ENCODE measurements at places on chromosomes 11 and 22. TPM values are rescaled to one million over a fixed set of nuclear protein-coding genes. Genes with fewer than 3 reads are reported as not detected.

The SEPTIN3 gene
- total RNA-seq = 3.6 TPM

DNA sequence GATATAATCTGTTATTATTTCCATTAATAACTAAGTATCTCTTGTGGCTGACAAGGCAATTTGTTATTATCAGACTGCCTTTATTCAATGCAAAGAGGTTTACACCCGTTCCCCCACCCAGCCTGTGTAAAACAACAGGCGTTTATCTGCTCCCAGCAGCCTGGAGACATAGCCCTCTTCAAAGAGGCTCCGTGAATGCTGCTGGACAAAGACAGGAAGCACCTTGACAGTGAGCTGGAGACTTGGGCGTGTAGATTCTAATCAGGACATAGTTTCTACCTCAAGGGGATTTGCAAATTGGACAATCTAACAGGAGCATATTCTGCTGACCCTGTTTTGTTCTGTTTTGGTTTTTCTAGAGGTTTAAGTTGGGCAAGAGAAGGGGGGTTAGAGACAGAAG, 733.0 kb upstream of the KIRREL3 start:
- H3K27me3 ChIP-seq = no peaks in the 10 kb centered on the region
- no peak overlapping the region for H3K4me3 ChIP-seq
- no peak for DNase-seq
- no peaks in the 10 kb centered on the region for H3K36me3 ChIP-seq
- no peak overlapping the region for H3K27ac ChIP-seq

DNA sequence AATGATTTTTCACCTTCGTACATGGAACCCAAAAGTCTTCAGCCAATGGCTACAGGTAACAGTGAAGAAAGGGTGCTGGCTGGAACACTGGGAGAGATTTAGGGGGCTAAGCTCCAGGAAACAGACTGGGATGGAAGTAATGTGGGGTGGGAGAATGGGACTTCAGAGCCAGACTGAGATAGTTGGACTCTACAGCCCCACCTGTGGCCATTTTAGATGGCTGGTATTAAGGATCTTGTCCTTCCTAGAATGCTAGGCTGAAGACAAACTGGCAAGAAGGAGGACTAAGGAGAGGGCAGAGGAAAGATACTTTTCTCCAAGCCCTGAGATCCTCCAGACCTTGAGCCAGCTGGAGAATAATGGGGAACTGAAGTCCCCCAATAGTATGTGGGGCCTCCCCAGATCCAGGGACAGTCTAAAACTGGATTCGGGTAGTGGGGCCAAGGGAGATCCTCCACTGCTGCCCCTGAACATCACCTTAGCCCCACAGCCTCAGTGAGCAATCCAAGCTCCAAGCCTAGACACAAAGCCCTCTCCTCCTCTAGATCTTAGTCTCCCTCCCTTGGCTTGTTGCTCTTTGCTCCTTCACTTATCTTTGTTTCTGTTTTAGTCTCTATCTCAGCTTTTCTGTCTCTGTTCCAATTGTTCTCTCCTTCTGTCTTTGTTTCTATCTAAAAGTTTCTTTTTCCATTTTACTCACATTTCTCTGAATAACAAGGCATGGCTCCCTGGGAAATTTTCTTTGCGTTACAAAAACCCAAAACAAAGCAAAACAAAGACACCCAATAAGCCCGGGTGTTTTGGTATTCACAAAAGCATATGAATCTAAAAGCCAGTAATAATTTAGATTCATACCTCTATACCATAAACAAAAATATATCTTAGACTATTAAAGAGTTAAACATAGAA, 16.2 kb upstream of the RRAS2 start:
- H3K4me1 ChIP-seq = no peaks in the 10 kb centered on the region
- peaks cover 14% of the 10 kb centered on the region for H3K27me3 ChIP-seq
- H3K4me3 ChIP-seq = no peak overlapping the region
- no peak overlapping the region for H3K27ac ChIP-seq
- DNase-seq = no peak

GRCh38 chr11:109958131-109958820, 134.9 kb upstream of the ZC3H12C start:
- peaks cover 41% of the 10 kb centered on the region for H3K4me1 ChIP-seq
- H3K4me3 ChIP-seq = peak overlapping the region; percentile 4
- H3K36me3 ChIP-seq = no peaks in the 10 kb centered on the region
- no peaks in the 10 kb centered on the region for H3K27me3 ChIP-seq
- peak overlapping the region; percentile 66 for H3K27ac ChIP-seq
- DNase-seq = peak; percentile 59

The OR52E8 gene
- total RNA-seq = not detected

- no peak overlapping the region for H3K27ac ChIP-seq
- no peaks in the 10 kb centered on the region for H3K4me1 ChIP-seq
- H3K36me3 ChIP-seq = no peaks in the 10 kb centered on the region
Observed at GRCh38 chr11:47434011-47434786, 8.0 kb upstream of the PSMC3 start.

The ISX gene
- not detected for total RNA-seq

- H3K4me1 ChIP-seq = no peaks in the 10 kb centered on the region
- no peaks in the 10 kb centered on the region for H3K27me3 ChIP-seq
- no peak overlapping the region for H3K27ac ChIP-seq
Observed at GRCh38 chr22:48738204-48738980, 1089.3 kb downstream of the BRD1 start.

The TMA7B gene
- not detected for total RNA-seq

GRCh38 chr22:36457688-36458450, 23.6 kb downstream of the TXN2 start:
- H3K4me1 ChIP-seq = peaks cover 9% of the 10 kb centered on the region
- H3K36me3 ChIP-seq = no peaks in the 10 kb centered on the region
- no peaks in the 10 kb centered on the region for H3K27me3 ChIP-seq
- H3K27ac ChIP-seq = no peak overlapping the region
- no peak for DNase-seq

The FAM181B gene
- not detected for total RNA-seq

DNA sequence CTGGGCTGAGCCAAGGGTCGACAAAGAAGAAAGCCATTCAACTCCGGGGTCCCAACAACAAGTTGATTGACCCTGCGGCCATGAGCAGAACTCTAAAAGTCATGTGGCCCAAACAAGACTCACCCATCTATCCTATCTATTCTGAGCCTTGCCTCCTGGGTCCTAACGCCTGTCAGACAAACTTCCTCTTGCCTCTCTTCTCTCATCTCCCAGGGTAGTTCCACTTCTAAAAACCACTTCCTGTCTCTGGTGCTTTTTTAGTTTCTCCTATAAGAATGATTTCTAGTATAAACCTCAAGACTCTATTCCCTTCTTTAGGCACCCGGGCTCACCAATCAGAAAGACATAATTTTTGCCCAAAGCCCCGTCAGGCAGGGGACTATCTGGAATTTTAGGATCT, 530.2 kb downstream of the DLG2 start:
- H3K36me3 ChIP-seq = no peaks in the 10 kb centered on the region
- no peak overlapping the region for H3K27ac ChIP-seq
- H3K4me3 ChIP-seq = no peak overlapping the region
- H3K4me1 ChIP-seq = no peaks in the 10 kb centered on the region
- H3K27me3 ChIP-seq = no peaks in the 10 kb centered on the region

- H3K27me3 ChIP-seq = no peaks in the 10 kb centered on the region
- H3K27ac ChIP-seq = no peak overlapping the region
- H3K4me1 ChIP-seq = no peaks in the 10 kb centered on the region
- H3K36me3 ChIP-seq = no peaks in the 10 kb centered on the region
Observed at GRCh38 chr11:6727971-6728760, 43.6 kb downstream of the OR2AG2 start.

GRCh38 chr22:42364604-42365110, 67.5 kb downstream of the NFAM1 start:
- peaks cover 5% of the 10 kb centered on the region for H3K27me3 ChIP-seq
- H3K4me1 ChIP-seq = peaks cover 36% of the 10 kb centered on the region
- peak; percentile 91 for DNase-seq
- peak overlapping the region; percentile 15 for H3K4me3 ChIP-seq
- no peaks in the 10 kb centered on the region for H3K36me3 ChIP-seq

The EMID1 gene
- total RNA-seq = 0.15 TPM

The DERL3 gene
- 2.0 TPM for total RNA-seq

The HEPN1 gene
- not detected for total RNA-seq

GRCh38 chr11:126011754-126012153, 50.9 kb downstream of the CDON start:
- no peaks in the 10 kb centered on the region for H3K36me3 ChIP-seq
- H3K27ac ChIP-seq = no peak overlapping the region
- H3K4me3 ChIP-seq = no peak overlapping the region
- H3K4me1 ChIP-seq = peaks cover 8% of the 10 kb centered on the region

- peaks cover 4% of the 10 kb centered on the region for H3K4me1 ChIP-seq
- DNase-seq = peak; percentile 84
- H3K27ac ChIP-seq = no peak overlapping the region
- no peaks in the 10 kb centered on the region for H3K36me3 ChIP-seq
Observed at GRCh38 chr11:17354601-17354991, 3.0 kb downstream of the NCR3LG1 start.

Measured in A673 (cell line).